ENCODE measurements at places on chromosomes 5 and 9.
A peak's percentile ranks its signal among the peaks of the same experiment; 100 is the strongest.

- DNase-seq = no peak
Measured at GRCh38 chr5:135213466-135214239, 179.6 kb upstream of the PITX1 start.

DNA sequence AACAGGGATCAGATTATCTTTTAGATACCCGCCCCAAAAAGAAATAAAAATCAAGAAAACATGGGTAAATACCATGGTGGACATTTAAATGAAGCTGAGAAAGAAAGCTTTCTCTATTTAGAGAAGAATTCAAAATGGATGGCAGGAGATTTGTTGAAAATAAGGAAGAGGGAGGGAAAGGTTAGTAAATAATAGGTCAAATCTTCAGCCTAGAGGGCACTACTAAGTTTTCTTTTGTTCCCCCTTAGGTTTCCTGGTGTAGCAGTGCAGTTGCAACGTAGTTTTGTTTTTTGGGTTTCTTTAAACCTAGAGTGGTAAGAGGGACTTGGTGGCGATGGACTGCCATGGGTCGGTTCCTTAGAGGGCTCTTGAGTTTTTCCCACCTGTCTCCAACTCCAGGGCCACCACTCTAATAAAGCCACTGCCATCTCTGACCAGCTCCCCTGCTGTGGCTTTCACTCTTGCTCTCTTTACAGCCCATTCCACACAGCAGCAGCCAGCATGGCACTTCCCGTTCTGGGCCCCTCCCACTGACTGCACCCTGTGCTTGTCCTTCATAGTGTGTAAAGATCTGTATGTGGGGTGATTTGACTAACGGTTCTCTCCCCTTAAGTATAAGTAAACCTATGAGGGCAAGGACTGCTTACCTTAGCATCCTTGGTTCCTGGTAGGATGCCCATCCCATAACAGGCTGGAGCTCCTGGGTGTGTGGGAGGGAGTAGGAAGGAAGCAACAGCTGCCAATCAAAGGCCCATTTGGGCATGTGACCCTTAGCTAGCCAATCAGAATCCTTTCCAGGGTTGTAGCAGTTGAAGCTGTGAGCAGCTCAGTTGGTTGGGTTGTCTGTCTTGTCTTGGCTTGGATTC, 118.3 kb downstream of the SLC1A3 start:
- no peak for DNase-seq

DNA sequence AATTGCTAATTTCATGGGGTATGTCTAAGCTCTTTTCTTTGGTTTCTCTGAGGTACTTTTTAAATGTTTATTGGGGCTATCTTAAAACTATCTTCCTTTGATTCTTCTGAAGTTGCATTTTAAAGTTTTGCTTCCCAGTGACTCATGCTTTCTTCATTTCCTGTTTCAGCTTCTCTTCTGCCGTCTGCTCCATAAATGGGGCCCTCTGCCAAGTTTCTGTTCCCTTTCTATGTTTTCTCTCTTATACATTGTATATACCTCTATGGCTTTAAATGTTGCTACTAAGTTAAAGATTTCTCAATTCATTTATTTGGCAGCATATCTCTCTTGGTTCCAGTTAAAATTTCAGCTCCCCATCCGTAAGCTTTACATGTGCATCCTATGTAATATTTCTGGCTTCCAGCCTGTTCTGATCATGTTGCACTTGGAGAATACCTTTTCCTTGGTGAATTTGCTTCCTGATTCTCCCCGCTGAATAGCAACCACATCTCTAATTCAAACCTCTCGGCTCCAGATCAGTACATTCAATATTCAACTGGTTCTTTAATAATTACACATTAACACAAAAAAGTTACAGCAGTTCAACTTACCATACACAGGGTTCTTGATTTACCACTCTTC, 125.3 kb downstream of the ST8SIA4 start:
- DNase-seq = no peak

GRCh38 chr9:134892820-134893420, 12.3 kb downstream of the FCN2 start:
- DNase-seq = no peak

DNA sequence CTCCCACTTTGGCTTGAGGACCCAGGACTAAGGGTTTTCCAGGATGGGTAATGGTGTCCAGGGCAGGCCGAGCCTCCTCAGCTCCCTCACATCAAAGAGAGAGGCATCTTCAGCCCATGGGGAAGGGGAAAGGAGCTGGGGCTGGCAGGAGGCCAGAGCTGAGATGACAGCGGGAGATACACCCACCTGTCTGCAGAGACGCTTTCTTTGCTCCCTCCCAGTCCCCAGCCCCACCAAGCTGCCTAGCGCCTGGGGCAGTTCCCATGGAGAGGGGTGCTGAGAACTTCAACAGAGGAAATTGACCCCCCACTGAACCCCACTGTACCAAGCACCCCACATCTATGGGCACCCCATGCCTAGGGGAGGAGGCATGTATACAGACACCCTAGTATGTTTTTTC, 10.6 kb downstream of the PCDH1 start:
- no peak for DNase-seq

DNA sequence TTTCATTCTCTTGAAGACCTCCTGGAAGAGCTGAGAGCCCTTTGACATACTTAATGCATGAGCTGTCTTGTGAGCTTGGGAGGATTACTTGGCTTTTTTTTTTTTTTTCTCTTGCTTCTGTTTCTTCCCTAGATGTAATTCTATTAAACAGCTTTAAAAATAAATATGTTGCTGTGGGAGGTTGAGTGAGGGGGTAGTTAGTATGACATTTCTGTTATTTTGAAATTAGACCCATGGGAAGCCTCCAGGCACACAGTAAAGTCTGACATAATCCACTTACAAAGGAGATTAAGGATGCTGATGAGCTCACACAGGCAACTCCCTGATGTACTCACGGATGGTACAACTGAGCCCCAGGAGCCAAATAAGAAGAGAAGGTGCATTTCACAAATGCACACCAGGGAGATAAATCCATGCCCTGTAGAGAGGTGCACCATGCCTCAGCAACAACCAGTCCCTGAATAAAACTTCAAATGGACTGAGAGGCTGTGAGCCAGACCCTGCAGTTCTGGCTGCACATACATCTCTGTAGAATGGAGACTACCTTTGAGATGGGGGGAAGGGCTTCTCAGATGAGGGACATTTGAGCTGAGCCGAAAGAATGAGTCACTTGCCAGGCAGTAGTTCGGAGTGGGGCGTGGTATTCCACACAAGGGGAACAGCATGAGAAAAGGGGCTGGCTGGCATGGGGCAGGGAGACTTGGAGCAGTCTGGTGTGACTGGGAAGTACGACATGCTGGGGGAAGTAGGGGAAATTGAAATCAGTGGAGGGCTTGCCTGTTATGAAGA, 68.7 kb downstream of the ACTL7B start:
- peak; percentile 69 for DNase-seq

DNA sequence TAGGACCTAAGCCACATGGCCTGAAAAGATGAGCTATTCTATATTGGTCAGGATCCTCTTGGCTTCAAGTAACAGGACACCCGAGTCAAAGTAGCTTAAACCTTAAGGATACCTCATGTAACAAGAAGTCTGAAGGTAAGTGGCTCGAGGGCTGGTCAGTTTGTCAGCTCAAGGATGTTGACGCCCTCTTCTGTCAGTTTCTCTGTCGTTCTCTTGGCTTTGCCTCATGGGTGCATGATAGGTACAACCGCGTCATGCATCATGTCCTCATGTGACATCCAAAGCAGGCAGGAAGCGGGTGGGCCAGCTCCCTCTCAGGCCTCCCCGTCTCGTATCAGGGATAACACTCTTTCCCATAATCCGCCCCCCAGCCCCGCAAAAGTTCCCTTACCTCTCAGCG, 22.1 kb upstream of the TCERG1 start:
- DNase-seq = no peak

DNA sequence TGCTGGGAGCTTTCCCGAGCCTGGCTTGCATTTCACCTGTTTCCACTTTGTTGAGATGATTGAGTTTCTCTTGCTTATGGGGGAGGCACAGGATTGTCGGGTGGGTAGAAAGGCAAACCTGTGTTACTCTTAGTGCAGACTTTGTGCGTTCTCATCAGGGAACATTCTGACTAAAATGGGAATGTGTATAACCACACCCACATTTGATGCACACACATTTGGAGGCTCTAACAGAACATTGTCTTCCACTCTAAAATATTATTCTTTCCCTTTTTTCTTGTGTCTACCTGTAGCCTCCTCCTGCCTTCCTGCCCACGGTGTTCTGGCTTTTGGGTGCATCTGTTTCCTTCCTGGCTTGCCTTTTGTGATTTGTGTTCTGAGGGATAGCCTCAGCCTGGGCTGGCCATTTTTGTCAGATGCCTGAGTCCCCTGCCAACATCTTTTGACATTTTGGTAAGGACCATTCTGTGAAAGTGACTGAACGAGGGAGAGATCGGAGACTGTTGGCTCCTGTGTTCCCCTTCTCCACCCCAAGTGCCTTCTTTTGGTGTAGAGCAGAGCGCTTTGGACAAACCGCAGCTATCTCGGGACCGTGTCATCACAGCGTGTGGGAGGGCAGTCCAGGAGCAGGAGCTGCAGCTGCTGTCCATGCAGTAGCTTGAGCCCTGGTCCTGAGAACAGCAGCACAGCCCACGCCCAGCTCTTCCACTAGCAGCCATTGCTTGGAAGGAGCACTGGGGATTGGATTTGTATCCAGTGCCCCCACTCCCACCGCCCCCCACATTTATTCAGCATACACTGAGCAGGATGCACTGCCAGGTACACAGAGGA, 101.4 kb downstream of the ARHGAP26 start:
- DNase-seq = no peak

DNA sequence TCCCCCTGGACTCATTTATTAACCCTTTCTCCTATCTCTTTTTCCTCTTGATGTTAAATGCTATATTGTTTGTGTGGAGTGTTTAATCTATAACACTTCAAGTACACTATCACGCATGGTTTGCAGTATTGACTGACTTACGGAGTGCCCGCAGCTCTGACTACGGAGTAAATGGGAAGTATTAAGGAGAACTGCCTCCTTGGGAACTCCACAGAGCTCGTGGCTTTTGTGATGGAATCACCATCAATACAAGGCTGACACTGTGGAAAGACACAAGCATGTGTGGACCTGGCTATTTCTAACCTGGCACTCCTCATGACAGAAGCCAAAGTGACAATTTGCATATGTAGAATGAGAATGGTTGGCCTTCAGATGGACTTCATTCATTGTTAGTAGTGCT, 66.2 kb downstream of the SFXN1 start:
- no peak for DNase-seq

- DNase-seq = no peak
Measured at GRCh38 chr9:91465420-91465819, 41.8 kb upstream of the NFIL3 start.

DNA sequence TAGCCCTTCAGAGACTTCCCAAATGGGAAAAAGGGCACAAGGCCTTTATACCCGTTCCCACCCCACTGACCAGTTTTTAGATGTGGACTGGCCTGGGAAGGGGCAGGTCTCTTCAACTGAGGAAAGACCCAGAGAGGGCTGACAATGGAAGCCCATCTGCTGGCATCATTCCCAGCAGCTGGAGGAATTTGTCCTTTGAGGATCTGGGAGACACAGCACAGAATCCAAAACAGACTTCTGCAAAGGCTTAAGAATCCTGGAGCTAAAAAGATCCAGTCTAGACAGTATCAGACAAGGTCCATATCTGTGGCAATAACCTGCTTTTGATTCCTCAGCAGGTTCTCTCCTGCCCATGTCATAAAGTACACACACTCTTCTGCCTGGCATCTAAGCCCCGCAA, 329.2 kb downstream of the TMEM167A start:
- DNase-seq = no peak

GRCh38 chr9:133980864-133981588, 11.1 kb downstream of the VAV2 start:
- DNase-seq = no peak

GRCh38 chr5:119123280-119123679, 52.4 kb downstream of the DMXL1 start:
- DNase-seq = no peak

GRCh38 chr9:29976981-29977380, 2403.7 kb upstream of the C9orf72 start:
- no peak for DNase-seq

GRCh38 chr5:8686707-8687106, 817.8 kb downstream of the MTRR start:
- peak; percentile 86 for DNase-seq

GRCh38 chr5:172713113-172713808, 57.7 kb downstream of the DUSP1 start:
- no peak for DNase-seq

GRCh38 chr5:66870708-66871107, 274.5 kb downstream of the MAST4 start:
- DNase-seq = no peak

GRCh38 chr9:88745276-88746001, 210.5 kb downstream of the NXNL2 start:
- no peak for DNase-seq

- no peak for DNase-seq
Measured at GRCh38 chr9:2390028-2390427, 231.6 kb upstream of the VLDLR start.

DNA sequence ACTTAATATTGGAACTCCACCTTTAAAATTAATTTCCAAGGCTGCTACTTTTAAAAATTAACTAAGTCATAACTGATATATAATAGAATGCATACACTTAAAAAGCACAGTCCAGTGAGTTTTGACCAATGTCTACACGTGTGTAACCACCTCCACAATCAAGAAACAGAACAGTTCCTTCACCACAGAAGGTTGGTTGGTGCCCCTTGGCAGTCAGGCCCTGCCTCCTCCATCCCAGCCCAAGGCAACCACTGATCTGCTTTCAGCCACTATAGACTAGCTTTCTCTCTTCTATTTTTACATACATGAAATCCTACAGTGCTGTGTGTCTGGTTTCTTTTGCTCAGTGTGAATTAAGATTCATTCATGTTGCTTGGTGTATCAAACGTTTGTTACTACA, 215.2 kb downstream of the CRB2 start:
- DNase-seq = no peak

- no peak for DNase-seq
Measured at GRCh38 chr5:36277521-36278176, 24.1 kb downstream of the RANBP3L start.

GRCh38 chr5:97118261-97119006, 24.0 kb downstream of the LIX1 start:
- no peak for DNase-seq

DNA sequence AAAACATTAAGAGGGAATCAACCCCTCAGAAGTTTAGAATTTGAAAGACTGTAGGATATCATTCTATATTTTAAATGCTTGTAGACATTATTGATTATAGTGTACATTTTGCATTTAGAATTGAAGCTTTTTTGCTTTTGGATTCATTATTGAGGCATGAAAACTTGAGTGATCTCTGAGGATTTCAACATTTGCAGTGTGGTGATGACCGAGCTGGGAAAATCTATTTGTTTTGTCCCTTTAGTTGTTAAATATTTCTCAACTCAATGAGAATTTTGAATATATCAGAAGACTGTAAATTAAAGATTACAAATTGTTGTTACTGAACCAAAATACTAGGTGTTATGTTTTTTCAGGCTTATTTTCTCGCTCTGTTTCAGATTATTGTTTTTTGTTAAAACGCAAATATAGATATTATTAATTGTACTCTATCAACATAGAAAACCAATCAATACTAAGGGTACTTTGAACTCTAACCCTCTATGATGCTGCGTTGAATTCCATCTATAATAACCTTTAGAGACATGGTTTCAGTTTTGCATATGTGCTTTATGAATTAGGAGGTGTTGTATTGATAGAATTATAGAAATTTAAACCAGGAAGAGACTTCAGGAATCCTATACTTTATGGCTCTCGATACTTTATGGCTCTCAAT, 19.3 kb upstream of the DMRTA1 start:
- no peak for DNase-seq

GRCh38 chr5:170464280-170465127, 39.3 kb upstream of the KCNIP1 start:
- DNase-seq = no peak

- DNase-seq = no peak
Measured at GRCh38 chr5:83428126-83428525, 43.4 kb upstream of the VCAN start.

GRCh38 chr5:180844432-180844831, 16.6 kb downstream of the ZFP62 start:
- no peak for DNase-seq
